CD4-positive, alpha-beta T cell treated with Interleukin-12 subunit alpha and Interleukin-12 subunit beta, for 1 hour (primary cell): ENCODE measurements at places on chromosomes 7 and 10.

GRCh38 chr10:47031211-47031900 lies 120.1 kb downstream of the PTPN20 start:
- DNase-seq, result no peak

DNA sequence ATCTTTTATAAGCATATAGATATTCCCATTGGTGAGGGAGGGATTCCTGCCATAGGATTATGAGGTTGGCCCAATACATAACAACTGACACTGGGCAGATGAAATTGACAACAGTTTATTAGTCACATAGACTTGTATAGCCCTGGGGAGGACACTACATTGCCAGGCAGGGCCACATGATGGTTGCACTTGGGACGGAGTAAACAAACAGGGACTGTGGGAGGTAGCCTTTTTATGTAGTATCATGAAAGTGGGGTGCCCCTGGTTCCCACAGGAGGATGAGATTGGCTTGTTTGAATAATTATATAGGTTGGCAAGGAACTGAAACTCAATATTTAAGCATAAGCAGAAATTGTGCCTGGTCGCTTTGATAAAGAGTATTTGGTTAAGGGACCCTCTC lies 23.5 kb downstream of the TRIM24 start:
- no peak for DNase-seq

- DNase-seq, result no peak
These were observed 63.5 kb upstream of the ZMIZ1 start for GRCh38 chr10:79005126-79005810.

DNA sequence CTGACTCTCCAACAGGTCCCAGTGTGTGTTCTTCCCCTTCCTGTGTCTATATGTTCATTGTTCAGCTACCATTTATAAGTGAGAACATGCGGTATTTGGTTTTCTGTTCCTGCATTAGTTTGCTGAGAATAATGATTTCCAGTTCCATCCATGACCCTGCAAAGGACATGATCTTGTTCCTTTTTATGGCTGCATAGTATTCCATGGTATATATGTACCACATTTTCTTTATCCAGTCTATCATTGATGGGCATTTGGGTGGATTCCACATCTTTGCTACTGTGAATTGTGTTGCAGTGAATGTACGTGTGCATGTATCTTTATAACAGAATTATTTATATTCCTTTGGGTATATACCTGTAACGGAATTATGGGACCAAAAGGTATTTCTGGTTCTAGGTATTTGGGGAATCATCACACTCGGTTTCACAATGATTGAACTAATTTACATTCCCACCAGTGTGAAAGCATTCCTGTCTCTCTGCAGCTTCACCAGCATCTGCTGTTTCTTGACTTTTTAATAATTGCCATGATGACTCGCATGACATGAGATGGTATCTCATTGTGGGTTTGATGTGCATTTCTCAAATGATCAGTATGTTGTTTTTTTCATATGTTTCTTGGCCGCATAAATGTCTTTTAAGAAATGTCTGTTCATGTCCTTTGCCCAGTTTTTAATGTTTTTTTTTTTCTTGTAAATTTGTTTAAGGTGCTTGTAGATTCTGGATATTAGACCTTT lies 60.2 kb downstream of the LSMEM1 start:
- no peak for DNase-seq

DNA sequence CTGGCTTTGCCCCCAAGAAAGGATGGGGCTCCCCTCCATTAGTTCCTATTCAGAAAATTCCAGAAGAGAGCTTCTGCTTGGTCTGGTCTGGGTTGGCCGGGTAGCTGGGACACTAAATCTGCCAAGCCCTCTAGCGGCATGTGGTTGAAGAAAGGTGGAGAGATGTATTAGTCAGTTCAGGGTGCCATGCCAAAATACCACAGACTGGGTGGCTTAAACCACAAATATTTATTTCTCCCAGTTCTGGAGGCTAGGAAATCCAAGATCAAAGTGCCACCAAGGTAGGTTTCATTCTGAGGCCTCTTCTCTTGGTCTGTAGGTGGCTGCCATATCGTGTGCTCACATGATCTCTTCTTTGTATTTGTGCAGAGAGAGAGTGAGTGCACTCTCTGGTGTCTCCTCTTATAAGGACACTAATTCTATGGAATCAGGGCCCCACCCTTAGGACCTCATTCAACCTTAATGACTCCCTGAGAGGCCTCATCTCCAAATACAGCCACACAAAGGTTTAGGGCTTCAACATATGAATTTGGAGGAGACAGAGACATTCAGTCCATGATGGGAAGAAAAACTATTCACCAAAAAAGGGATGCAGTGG lies 38.7 kb upstream of the MTPAP start:
- DNase-seq, result no peak

DNA sequence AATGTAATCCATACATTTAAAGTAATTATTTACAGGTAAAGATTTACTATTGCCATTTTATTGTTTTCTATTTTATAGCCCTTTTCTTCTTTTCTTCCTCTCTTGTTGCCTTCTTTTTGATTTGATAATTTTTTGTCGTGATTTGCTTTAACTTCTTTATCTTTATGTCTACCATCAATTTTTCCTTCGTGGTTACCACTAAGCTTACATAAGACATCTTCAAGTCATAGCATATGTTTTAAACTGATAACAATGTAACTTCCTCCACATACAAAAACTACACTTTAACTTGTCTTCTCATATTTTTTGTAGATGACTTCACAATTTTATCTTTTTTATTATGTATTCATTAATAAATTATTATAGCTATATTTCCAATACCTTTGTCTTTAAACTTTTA lies 316.6 kb downstream of the PLXDC2 start:
- DNase-seq, result no peak

DNA sequence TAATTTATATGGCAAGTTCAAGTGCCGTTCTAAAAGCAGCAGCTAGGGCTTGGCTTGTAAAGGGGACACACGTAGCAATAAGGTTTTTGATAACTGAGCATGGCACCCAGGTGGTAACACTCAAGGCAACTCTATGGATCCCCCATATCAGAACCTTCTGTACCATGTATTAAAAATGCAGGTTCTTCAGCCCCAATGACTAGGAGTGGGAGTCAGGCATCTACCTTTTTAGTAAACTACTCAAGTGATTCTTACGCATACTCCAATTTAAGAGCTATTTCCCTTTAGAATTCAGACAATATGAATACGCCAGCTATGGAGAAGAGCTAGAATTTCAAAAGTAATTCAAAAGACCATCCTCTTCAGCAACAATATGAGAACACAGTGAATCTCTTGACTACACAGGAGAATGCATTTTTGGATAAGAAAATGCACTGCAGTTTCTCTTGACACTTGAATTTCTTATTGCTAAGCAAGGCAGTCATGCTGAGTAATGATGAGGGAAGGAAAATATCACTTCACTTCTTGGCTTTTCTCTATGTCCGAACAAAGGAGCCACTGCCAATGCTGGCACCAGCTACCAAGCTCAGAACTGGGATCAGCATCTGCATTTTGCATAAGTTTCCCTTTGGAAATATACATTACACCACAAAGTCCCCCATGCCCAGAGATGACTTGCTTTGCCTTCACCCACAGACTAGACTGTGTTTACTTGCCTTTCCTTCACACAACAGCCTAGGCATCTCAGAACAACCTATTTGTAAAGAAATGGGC lies 53.5 kb downstream of the ABLIM1 start:
- no peak for DNase-seq

GRCh38 chr7:120502825-120503224 lies 229.8 kb downstream of the KCND2 start:
- no peak for DNase-seq

GRCh38 chr7:42924223-42924838 lies 7.6 kb downstream of the PSMA2 start:
- DNase-seq, result no peak

- no peak for DNase-seq
These were observed 111.9 kb upstream of the RPA3 start for GRCh38 chr7:7830122-7830878.

GRCh38 chr7:79452495-79453265 lies 787 bp downstream of the MAGI2 start:
- DNase-seq, result no peak

DNA sequence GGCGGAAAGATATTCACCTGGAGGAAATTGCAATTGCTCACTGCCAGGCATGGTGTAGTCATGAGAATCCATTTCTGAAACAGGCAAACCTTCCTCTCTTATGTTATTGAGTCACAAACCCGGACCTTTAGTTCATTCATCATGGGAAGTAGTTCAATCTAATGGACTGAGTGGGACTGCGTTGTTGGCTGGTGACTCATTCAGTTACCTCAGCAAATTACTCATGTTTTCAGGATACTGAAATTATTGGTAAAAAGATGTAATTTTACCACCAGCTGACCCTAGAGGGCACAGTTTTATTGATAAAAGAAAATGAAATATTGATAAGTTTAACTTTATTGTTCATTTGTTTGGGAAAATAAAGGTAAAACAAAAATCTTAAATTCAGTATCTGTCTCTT lies 1194.4 kb upstream of the SORCS1 start:
- DNase-seq, result no peak

DNA sequence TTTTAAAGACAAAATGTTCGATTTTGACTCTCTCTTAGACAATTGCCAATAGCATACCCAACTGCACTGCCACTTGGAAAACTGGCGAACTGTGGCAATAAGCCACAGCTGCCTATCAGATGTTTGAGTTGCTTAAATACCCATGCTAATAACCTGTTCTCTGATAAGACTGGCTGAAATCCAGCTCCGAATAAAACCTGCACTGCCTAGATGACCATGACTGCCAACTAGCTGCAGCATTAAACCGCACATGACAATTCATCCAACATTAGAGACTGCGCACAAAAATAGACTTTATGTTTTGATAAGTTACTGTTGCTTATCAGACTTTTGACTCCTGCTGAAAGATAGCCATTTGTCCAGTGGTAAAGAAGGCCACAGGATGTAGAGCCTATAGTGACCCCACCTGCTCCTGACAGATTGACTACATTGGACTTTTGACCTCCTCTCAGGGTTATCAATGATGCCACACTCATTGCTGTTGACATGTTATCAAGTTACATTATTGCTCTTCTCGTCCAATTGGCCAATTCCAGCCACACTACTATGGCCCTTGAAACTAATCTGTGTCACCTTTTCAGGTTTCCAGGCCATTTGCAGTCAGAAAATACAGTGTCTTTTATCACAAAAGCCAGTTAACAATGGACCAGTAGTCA lies 299.0 kb downstream of the HGF start:
- no peak for DNase-seq

DNA sequence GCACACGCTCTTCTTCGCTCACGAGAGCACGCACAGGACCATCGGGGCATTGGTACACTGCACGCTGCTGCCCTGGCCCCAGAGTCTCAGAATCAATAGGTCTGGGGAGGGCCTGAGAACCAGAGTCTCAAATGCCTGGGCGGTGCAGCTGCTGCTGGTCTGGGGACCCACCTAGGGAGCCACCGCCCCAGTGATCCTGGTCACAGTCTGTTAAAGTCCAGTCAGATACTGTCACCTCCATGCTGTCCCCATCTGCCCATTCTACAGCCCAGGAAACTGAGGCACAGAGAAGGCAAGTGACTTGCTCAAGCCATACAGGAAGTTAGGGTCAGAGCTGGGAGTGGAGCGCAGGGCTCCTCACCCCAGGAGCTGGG lies 38.0 kb downstream of the ZCCHC24 start:
- DNase-seq, result no peak

DNA sequence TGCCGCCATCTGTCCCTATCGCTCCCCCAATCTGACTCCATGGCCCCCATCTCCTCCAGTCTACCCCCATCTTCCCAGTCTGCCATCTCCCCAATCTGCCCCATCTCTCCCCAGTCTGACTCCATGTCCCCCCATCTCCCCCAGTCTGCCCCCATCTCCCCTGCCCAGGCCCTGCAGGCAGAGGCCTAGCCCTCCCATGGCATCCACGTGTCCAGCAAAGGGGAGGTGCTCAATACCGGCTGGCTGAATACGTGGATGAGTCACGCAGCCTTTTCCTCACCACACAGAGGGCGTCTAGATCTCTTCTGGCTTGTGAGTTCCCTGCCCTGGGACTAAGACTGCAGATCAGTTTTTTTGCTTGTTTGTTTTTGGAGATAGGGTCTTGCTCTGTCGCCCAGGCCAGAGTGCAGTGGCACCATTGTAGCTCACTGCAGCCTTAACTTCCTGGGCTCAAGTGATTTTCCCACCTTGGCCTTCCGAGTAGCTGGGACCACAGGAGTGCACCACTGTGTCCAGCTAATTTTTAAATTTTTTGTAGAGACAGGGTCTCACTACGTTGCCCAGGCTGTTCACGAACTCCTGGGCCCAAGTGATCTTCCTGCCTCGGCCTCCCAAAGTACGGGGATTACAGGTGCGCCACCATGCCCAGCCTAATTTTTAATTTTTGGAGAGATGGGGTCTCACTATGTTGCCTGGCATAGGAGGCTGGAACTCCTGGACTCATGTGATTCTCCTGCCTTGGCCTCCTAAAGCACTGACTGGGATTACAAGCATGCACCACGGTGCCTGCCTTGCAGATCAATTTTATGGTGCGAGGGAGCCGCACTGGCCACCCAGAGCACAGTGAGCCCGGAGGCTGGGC lies 15.3 kb upstream of the GPR146 start:
- peak; percentile 72 for DNase-seq

GRCh38 chr7:35605760-35606159 lies 89.2 kb downstream of the HERPUD2 start:
- no peak for DNase-seq

DNA sequence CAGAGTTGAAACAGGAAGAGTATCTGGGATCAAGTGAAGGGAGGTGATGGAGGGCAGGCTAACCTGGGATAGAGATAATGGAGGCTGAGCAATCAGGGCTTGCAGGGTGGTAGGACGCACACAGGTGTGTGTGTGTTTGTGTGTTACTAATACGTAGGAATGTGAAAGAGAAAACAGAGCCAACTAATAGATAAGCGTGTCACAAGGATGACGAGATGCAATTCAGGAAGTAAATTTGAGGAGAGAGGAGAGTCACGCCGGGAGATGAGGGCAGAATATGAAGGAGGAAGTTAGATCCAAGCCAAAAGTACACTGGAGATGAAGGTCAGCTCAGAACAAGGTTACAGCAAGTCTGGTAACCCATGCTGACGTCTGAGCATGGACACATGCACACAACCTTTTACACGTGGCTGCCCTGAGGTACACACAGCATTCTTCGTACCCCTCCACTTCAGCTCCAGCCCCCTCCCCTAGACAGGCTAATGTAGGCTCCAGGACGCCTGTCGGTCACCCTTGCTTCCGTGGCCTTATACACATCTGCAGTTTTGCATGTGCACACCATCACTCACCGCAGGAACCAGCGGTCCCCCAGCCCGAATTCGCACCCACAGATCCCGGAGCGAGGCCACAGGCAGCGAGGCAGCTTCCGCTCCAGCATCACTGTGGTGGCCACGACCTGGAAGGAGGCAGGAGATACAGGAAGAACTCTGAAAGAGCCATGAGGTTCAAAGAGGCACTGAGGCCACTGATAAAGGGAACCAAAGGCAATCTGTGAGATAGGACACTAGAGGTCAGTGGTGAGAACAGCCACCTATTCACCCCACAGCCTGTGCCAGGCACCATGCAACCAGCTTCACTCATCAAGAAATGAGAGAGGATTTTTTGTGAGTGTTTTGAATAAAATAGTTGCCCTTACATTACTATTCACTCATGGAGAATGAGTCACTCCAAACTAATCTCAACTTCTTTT lies 23.7 kb upstream of the TRPV6 start:
- no peak for DNase-seq

GRCh38 chr7:98368716-98369115 lies 32.2 kb downstream of the BAIAP2L1 start:
- DNase-seq, result no peak

- DNase-seq, result no peak
These were observed at the start of gene CAMK2B for GRCh38 chr7:44325201-44325671. Gene CAMK2B, minus strand, starts transcription at chr7:44325594. Its CDS starts 173 bp downstream, at chr7:44325421.

GRCh38 chr7:82247814-82248433 lies 195.7 kb downstream of the CACNA2D1 start:
- no peak for DNase-seq
